Frontal cortex (tissue), 4 donors: ENCODE measurements at places on chromosomes 2 and 18. TPM values are rescaled to one million over a fixed set of nuclear protein-coding genes. Genes with fewer than 3 reads are reported as not detected.

The TMEM237 gene
- 39.1 TPM for total RNA-seq

The CDH2 gene
- total RNA-seq = 215 TPM

The ONECUT2 gene
- 1.2 TPM for total RNA-seq

The ABCG8 gene
- 0.41 TPM for total RNA-seq

The HK2 gene
- 3.7 TPM for total RNA-seq

The ALK gene
- total RNA-seq = 2.0 TPM

The CCDC74A gene
- 4.5 TPM for total RNA-seq

The PIEZO2 gene
- 2.4 TPM for total RNA-seq

The DGKD gene
- 46.5 TPM for total RNA-seq

The ACTG2 gene
- 0.82 TPM for total RNA-seq

The SIX2 gene
- total RNA-seq = 0.41 TPM

The ARMC9 gene
- 15.1 TPM for total RNA-seq

The RTTN gene
- total RNA-seq = 29.3 TPM
